ENCODE measurements at places on chromosomes 1 and 21.
A peak's percentile ranks its signal among the peaks of the same experiment; 100 is the strongest.

DNA sequence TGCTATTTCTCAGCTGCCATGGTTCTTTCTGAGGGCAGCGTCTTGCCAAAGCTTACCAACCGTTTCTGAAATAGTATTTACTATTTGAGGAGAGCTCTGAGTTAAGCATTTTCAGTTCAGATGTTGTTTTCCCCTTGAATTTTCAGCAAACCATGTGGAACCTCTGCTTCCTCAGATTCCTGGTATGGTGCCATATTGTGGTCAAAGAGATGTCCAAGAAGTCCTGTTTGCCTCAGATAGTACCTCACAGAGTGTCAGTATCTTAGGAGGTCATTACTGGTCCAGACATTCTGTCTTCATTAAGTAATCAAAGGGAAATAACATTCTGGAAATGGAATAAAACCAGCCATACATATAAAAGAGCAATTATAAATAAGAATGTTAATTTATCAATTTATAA lies 36.6 kb downstream of the VANGL2 start:
- no peak for DNase-seq

DNA sequence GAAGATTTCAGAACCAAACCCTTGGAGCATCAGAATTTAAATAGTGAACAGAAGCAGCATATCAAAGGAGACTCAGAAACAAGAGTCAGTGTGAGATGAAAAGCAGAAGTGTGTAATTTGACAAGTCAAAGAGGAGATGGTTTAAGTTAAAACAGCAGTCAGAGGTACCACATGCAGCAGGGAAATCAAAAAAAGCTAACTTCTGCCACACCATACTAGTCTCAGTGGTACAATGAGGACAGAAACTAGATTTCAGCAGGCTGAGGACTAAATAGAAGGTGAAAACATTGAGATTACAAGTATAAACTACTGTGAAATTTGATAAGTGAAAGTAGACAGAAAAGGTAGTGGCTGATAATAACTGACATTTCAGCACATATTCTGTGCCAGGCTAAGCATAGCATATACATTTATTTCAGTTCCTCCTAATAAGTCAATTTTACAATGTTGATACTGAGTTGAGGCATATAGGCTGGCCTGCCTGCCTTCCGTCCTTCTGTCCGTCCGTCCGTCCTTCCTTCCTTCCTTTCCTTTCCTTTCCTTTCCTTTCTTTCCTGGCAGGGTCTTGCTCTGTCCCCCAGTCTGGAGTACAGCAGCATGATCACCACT lies 12.6 kb downstream of the SUCO start:
- DNase-seq, result no peak

DNA sequence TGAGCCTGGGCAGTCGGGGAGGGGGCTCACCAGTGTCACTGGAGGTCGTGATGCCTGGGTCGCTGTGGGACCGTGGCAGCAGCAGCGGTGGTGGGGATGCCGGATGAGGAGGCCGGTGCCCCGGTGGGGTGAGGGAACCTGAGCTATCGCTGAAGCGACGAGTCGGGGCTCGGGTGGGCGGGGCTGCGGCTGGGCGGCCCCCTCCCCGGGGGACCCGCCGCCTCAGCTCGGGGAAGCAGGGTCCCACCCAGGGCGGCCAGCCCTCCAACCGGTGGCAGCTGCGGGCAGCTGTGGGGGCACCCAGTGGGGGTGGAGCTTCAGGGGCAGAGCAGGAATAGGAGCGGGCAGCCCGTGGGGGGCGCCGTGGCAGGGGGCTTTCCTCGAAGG lies 5.0 kb downstream of the ENTREP3 start:
- no peak for DNase-seq

- DNase-seq, result no peak
Measured at GRCh38 chr21:33690874-33691273, 48.6 kb downstream of the ITSN1 start.

GRCh38 chr21:42025376-42026081 lies 15.4 kb upstream of the ZBTB21 start:
- no peak for DNase-seq

GRCh38 chr1:101438359-101438758 lies 201.5 kb downstream of the S1PR1 start:
- DNase-seq, result no peak

- DNase-seq, result no peak
Measured at GRCh38 chr21:41289431-41289830, 27.2 kb upstream of the FAM3B start.

DNA sequence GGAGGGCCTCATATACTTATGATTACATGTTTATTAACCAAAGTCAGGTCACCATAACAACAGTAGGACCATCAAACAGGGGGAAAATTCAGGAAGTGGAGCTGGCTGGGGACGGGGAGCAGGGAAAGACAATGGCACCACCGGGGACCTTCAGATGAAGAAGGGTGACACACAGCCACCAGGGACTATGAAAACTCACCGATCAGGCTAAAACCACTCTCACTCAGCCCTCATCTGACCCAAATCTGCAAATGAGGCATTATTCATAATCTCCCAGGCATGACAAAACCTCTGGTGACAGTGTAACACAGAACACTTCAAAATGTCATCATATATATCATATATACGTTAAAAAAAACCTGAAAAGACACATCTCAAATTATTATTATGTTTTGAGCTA lies 11.2 kb downstream of the MKNK1 start:
- DNase-seq, result no peak

- DNase-seq, result peak; percentile 69
Measured at GRCh38 chr21:31580866-31581276, 78.6 kb upstream of the SOD1 start.

GRCh38 chr1:41894101-41894807 lies 24.5 kb downstream of the HIVEP3 start:
- DNase-seq, result no peak

DNA sequence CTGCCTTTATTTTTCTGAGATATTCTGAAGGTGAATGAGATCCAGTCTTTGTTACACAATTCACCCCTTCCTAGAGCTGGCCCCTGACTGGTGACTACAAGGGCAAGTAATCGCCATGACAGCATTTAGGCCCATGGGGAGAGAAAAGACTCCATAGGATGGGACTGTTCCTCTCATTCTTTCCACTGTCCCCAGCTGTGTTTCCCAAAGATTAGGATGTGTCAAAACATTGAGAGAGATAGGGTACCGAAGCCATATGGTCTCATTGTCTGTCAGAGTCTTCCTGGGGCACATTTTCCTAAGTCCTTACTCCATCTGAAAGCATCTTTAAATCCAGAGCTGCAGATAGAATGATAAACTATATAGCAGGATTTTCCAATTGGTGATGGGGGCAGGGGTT lies 423.5 kb downstream of the OMA1 start:
- DNase-seq, result no peak

GRCh38 chr1:97007840-97008604 lies 286.4 kb downstream of the PTBP2 start:
- no peak for DNase-seq

DNA sequence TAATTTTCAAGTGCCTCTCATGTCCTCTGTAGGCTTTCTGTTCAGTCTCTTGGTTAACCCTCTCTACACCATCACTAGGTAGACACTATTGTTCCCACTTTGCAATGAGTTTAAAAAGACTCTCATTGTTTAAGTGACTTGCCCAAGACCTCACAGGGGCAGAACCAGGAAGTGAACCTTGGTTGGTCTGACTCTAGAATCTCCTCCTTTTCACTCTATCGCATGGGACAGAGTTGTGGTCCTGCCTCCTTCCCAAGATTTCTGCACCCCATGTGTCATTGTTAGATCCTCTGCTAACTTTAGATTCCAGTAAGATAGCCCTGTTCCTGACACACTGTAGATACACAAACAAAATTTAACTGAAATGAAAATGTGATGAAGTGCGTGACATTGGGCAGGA lies 481.7 kb upstream of the USP24 start:
- no peak for DNase-seq

DNA sequence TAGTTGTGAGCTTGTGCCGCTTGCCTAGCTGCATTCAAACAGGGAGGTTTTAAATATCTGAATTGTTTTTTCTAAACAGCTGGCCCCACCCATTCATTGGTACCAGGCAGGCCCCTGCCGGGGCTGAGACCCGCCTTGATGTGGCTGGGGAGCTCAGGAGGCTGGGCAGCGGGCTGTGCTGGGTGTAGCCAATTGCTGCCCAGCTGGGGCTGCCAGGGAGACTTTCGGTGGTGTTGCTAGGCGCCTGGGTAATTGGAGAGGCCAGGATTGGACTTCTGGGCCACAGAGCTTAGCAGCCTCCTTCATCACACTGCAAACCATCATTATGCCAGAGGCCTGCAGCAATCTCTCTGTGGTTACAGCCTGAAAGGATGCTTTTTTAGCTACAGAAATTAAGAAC lies 12.2 kb downstream of the RHBDL2 start:
- DNase-seq, result no peak

GRCh38 chr1:25550155-25550506 lies 6.7 kb downstream of the LDLRAP1 start:
- no peak for DNase-seq

DNA sequence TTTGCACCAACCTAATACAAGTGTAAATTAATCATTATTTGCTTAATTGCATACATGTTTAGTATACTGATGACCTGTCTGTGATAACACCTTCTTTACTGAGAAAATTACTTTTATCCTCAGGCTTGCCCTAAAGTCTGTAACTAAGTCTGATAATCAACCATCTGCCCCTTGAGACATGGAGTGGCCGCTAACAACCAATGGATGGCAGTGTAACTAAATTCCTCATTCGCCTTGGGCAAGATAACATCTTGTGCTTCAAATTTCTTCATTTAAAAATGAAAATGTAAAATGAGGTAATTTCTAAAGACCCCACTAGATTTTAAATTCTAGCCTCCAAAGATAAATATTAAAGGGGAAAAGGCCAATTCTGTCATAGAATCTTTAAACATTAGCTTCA lies 85.1 kb downstream of the ENAH start:
- no peak for DNase-seq

- DNase-seq, result no peak
Measured at GRCh38 chr1:228429007-228429406, 12.3 kb upstream of the TRIM17 start.

- no peak for DNase-seq
Measured at GRCh38 chr1:111221633-111222291, 5.8 kb upstream of the CHI3L2 start.

DNA sequence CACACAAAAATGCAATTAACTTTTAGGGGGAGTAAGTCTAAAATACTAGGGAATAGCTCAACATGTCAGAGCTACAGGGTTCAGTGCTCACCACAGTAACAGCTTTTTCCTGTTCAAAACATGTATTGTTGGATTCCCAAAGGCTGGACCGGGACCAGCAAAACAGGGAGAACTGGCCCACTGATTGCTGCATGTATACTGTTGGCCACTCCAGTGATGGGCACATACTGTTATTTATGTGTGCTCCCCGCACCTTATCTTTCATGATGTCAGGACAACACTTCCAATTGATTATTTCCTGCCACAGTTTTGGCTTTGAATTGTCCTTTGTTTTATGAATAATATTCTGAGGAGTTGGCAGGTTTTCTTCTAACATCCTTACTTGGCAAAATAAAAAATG lies 50.7 kb downstream of the HMGB4 start:
- DNase-seq, result no peak

- no peak for DNase-seq
Measured at GRCh38 chr21:46098303-46099141, 610 bp downstream of the COL6A2 start.

DNA sequence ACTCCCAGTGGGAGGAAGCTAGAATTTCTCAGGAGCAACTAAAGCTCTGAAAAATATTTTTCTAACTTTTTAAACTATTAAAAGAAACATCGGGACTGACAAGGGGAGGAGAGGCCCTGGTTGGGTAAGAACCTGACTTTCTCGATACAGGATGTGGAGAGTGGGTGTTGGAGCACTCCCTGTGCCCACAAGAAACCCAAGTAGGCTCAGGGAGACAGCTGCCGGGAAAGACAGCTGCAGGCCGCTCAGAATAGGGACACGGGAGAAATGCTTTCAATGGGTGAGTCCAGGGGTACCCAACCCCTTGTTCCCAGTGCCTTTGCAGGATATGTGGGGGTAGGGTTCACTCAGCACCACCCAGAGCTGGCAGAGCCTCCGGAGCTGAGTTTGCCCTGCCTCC lies 43.6 kb downstream of the PLEKHA6 start:
- DNase-seq, result no peak

- DNase-seq, result no peak
Measured at GRCh38 chr21:26798856-26799751, 46.1 kb downstream of the ADAMTS1 start.

GRCh38 chr1:214067397-214067796 lies 79.6 kb downstream of the PROX1 start:
- no peak for DNase-seq

GRCh38 chr1:108575375-108575774 lies 15.5 kb downstream of the EEIG2 start:
- DNase-seq, result no peak

DNA sequence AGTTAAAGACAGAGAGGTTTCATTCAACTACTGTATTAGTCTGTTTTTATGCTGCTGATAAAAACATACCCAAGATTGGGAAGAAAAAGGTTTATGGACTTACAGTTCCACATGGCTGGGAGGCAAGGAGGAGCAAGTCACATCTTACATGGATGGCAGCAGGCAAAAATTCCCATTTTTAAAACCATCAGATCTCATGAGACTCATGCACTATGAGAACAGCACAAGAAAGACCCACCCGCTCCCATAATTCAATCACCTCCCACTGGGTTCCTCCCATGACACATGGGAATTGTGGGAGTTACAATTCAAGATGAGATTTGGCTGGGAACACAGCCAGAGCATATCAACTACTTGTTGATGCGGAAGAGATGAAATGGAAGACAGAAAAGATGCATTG lies 9.2 kb downstream of the GPR161 start:
- no peak for DNase-seq

- DNase-seq, result no peak
Measured at GRCh38 chr1:15775706-15776105, 17.1 kb downstream of the FBLIM1 start.

DNA sequence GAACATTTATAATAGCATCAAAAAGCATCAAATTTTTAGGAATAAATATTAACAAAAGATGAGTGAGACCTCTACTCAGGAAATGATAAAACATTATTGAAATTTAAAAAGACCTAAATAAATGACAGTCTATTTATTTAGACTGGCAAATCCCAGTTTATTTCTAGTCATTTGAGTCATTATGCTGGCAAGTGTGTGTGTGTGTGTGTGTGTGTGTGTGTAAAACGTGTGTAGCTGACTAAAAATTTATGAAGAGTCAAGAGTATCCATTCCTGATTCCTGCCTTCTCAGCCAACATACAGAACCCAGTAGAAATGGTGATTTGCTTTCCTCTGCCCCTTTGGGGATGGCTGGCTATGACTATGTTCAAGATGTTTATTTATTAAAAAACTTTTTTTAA lies 46.2 kb downstream of the OSBPL9 start:
- DNase-seq, result no peak

DNA sequence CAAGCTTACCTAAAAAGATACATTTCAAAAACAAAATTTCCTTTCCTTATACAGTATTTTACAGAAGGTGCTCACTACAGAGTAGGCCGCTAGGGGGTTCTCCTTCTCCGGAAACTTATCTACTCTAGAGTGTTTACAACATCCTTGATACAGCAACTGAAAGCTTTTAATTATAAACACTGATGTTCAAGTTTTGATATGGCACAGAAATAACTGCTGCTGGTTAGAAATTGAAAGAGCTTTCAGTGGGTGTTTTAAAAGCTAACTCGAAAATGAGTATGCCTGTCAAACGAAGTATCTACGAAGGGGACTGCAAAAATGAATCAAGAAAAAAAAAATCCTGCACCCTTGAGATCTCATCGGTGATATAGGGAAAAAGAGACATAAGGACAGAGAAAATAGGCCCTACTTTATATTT lies 1.0 kb downstream of the YOD1 start:
- peak; percentile 40 for DNase-seq

- peak; percentile 10 for DNase-seq
Measured at GRCh38 chr1:245234217-245235081, 79.7 kb downstream of the KIF26B start.

GRCh38 chr1:86991549-86992186 lies 77.2 kb downstream of the HS2ST1 start:
- DNase-seq, result no peak

Measured in NCI-H187 (cell line).